ENCODE measurements at places on chromosomes 1 and 21.

DNA sequence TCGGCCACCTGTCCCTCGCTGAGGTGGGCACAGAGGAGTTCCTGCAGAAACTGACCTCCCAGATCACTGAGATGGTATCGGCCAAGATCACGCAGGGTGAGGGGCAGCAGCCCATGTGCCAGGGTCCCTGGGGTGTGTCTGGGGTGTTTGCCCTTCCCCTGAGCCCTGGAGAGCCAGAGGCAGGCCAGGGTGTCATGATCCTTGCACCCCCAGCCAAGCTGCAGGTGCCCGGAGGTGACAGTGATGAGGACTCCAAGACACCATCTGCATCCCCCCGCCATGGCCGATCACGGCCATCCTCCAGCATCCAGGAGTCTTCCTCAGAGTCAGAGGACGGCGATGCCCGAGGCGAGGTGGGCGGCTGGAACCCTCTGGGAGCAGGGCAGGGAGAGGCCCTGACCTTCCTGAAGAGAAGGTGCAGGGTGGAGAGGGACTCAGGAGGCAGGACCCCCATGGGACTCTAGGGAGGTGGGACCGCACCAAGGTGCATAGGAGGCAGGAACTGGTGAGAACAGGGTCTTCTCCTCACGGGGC lies 69.5 kb downstream of the TRIM11 start:
- DNase-seq: no peak

DNA sequence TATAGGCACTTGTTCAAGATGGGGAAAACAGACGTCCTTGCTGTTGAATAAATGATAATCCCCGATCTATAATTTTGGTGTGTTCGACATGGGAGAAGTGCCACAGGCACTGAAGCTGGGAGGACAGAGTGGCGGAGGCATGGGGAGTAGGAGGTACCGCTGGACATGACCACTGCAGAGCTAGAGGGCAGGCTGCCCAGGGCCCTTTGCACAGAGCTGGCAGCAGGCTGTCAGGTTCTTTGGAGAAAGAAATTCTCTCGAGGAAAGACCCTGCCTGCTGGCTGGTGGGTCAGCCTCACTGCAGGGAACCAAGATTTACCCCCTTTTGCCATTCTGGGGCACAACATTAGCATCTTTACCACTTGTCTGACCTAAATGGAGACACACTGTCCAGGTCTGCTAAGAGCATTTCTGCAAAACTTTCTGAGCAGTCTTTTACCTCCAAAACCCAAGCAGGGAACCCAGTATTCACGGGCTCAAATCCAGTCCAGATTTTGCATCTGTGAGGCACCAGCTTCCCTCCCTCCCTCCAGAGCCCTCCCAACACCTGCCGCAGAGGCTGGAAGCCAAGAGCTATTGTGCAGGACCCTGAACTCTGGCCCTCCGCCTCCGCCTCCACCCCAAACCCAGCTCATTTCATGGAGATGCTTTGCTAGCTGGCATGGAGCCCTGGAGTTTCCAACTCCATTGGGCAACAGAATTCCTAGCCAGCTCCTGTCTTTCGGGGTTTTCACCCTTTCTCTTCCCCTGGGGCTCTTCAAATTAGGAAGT lies 142.3 kb downstream of the PLXNA2 start:
- no peak for DNase-seq

DNA sequence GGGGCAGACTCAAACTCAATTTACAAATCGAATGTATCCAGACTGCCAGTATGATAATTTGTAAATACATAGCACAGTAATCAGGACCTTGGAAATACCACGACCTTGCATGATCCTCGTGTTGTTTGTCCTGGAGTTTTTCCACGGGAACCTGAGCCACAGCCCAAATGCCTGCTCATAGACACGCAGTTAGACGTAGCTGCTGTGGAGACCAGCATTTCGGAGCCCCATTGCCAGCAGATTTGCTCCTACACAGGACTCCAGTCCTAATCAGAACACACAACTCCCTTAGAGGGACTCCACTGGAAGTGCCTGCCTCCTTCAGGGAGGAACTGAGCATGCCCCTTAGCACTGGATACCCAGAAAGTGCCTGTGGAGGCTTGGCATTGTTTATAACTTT lies 163.2 kb downstream of the GALNT2 start:
- DNase-seq: no peak

GRCh38 chr1:13523780-13524477 lies 10.1 kb upstream of the LRRC38 start:
- no peak for DNase-seq

DNA sequence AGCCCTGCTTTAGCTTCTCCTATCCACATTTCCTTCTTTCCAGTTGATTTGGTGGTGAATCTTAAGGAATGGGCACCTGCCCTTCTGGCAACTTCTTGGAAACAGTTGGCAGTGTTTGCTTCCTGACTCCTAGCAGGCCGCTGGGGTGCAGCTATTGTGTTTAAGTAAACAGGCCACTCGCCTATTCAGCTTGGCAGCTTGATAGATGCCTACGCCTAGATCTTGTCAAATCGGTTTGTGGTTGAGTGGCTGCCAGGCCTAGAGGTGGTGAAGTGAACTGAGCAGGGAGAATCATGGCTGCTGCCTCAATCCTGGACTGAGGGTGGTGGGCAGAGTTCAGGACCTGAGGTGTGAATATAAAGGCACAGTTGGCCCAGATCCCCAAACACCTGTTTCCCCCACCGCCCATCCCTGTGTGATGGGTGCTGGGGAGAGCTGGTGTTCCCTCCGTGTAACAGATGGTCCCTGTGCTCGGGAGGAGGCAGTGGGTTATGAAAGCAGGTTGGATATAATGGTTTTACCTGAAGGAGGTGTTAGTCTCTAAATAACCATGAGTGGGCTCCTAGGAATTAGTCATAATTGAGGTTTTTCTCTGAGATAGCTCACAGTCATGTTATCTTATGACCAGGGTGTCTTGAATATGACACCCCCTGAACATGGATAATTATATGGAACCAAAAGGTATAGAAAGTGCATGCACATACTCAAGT lies 940 bp upstream of the PLA2G2C start:
- DNase-seq: no peak

DNA sequence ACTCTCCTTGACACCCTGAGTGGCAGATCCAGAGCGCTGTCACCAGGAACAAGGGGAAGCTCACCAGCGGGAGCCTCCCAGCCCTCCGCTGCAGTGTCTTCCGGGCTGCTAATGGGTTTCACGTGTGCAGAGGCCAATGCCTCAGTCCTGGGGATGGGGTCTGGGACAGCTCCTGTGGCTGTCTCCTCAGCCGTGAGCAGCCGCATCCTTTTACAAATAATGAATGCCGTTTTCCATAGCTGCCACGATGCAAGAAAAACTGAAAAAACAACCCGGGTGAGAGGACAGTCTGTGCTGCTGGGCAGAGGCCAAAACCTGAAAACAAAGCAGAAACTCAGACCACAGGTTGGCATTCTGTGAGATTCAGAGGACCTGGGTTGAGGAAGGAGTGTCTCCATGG lies 212.2 kb upstream of the RAB4A start:
- no peak for DNase-seq

- DNase-seq: no peak
Measured at GRCh38 chr1:243447347-243447746, 191.5 kb downstream of the SDCCAG8 start.

Data from activated naive CD4-positive, alpha-beta T cell (primary cell).